ENCODE measurements at places on chromosomes 1 and 21.

DNA sequence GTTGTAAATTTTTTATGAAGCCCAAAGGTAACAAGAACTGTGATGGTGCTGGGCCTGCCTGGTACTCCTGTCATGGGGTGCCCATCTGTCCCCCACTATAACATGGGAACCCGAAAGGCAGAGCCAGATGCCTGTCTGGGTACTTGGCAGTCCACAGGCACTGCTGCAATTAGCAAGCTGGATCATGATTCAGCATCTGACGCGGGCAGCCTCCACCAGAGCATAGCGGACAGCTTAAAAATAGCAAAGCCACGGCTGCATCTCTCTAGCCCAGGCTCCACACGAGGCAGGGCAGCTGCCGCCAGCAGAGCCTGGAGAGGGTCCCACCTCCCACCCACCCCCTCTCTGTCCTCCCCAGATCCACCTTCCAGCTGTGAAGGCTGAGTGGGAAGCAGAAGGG is 22.9 kb downstream of the SUSD4 start:
- DNase-seq, result no peak

- DNase-seq, result no peak
Observed at GRCh38 chr21:15788847-15789523, 59.2 kb downstream of the USP25 start.

DNA sequence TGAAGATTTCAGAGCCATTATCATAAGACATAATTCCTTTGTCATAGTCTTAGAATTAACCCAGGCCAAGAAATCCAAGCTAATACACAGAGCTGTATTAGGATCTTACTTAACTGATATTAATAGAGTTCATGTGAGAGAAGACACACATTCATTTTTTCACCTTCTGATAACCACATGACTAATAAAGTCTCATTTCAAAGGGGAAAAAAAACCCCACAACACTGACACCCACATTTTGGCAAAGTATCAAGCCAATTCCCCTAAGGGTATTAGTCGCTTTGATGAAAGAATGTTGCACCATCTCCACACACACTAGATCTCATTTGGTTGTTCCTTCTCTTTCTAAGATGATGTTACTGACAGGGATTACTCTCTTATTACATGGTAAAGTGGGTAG is 344.4 kb upstream of the ESRRG start:
- DNase-seq, result no peak

GRCh38 chr1:2480986-2481364 is 4.9 kb downstream of the PLCH2 start:
- DNase-seq, result no peak

DNA sequence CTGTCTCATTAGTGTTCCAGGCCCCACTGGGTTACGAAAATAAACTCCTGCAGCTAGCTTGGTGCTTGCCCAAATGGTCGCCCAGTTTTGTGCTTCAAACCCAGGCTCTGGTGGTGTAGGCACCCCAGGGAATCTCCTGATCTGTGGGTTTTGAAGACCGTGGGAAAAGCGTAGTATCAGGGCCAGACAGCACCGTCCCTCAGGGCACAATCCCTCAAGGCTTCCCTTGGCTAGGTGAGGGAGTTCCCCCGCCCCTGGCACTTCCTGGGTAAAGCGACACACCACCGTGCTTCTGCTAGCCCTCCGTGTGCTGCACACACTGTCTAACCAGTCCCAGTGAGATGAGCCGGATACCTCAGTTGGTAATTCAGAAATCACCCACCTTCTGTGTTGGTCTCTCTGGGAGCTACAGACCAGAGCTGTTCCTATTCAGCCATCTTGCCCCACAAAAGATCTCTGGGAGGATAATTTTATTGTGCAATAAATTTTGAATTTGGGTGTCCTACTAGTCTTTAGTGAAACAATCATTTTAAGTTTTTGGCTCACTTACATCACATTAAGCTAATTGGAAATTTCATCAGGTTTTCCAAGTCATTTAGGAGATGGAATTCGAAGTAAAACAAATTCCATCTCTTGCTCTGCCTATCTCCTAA is 9.4 kb upstream of the SLC25A24 start:
- DNase-seq, result no peak

DNA sequence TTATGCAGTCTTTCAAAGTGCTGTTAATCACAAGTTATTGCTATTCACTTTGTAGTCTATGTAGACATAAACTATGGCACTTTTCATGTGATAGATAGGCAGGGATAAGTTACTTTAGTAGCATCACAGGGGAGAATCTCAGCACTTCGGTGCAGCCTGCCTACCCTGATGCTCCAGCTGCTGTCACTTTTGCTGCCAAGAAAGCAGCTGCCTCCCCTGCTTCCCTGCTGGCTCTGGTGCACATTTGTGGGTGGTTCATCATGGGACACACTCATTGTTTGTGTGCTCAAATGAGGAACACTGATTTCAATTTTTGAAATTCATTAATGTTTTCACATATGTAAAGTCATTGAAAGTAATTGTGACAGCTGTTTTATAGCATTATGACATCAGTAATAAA is 272.6 kb downstream of the S1PR1 start:
- DNase-seq, result no peak

DNA sequence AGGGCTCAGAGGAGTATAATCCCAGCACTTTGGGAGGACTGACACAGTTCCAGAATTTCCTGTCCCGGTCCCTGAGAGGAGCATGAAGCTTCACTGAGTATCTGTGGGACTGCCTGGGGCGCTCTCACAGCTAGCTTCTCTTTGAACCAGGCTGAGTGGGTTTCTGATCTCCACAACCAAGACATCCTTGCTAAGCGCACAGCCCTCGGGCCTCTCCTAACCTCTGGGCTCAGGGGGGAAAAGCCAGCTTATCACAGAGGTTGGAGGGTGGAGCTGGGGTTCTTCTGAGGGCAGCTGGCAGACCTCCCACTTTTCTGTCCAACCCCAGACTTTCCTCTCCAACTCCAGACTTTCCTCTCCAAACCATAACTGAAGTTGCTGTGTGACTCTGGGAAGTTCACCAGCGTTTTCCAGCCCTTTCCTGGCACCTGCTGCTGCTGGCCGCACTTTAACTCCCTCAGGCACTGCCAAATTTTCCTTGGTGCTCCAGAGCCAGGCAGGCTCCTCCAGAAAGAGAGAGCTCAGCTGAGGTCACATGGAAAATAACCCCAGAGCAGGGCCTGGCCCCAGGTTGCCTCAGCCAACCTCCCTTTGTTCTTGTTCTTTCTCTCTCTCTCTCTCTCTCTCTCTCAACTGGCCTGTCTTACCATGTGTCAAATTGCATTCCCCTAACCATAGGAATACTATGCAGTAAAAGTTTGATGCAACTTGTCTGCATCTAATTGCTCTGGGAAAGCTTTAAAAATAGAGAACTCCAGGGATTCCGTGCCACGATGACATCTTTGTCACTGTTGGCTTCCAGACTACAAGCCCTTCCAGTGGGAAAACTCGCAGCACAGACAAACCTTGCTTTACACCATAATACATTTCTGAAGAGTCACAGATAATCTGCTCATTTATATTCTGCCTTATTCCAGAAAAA is 49.5 kb downstream of the OLFML2B start:
- no peak for DNase-seq

GRCh38 chr21:46114963-46115362 is 17.1 kb downstream of the COL6A2 start:
- DNase-seq, result peak; percentile 65

DNA sequence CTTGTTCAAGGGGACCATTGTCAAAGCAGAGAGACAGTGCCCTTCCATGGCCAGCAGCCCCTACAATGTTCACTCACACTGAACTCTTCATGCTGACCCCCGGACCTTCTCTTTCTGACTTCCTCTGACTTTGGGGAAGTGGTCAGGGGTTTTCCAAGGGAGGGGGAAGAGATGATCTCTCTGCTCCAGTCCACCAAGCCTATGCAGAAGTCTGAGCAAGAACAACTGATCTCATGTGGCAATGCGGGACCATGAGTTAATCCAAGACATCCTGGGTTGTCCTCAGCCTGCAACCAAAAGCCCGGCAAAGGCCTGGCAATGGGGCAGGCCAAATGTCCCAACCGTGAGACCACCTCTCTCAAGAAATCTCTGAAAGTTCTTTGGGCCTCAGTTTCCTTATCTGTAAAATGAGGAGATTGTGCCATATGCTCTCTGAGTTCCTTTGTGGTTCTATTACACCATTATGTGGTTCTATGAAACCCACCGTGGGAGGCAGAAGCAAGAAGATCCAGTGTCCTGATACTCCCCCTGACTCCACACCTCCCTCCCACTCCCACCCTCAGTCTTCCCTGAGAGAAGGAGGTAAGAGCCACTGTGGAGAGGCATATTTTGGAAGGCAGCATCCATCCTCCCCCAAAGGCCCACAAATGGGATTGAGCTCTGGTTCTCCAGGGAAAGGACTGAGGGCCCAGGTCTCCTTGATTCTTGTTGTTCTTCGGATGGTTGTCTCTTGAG is 11.8 kb upstream of the ARHGEF2 start:
- DNase-seq, result no peak

GRCh38 chr21:33821503-33822322 is 93.9 kb downstream of the ATP5PO start:
- no peak for DNase-seq

GRCh38 chr1:161164901-161165610 is 1.2 kb upstream of the PPOX start:
- peak; percentile 69 for DNase-seq

GRCh38 chr1:201703621-201704438 is 125.1 kb upstream of the IPO9 start:
- peak; percentile 88 for DNase-seq

GRCh38 chr1:56758135-56758534 is 61.1 kb downstream of the FYB2 start:
- no peak for DNase-seq

- DNase-seq, result no peak
Observed at GRCh38 chr1:154441241-154441888, 36.2 kb downstream of the IL6R start.

GRCh38 chr1:7470904-7471638 is 300.0 kb upstream of the VAMP3 start:
- DNase-seq, result no peak

GRCh38 chr1:11749203-11749689 is 12.7 kb upstream of the C1orf167 start:
- DNase-seq, result no peak

DNA sequence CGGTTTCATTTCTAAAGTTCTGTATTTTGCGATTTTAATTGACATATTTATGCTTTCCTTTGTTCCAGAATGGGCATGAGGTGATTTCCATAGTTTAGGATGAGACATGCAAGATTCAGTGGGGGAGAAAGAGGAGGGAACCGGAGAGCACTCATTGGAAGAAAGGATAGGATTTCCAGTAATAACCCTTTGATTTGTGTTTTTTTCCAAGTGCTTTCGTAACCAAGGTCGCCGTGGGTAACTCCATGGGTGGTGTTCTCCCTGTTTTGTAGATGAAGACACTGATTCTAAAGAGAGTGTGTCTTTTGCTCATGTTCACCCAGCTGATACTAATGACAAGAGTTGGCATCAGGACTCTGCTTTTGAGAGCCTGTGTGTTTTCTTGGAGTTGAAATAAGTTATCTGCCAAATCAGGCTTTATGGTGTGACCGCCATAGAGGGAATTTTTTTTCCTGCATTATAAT is 170.1 kb downstream of the DHRS3 start:
- DNase-seq, result no peak

Data from suprapubic skin (tissue), 4 donors.